ENCODE measurements at places on chromosomes 16 and 17.

GRCh38 chr17:61399131-61400065 is at the start of gene TBX2:
Gene TBX2, plus strand, starts transcription at chr17:61399843. Its CDS starts 334 bp downstream, at chr17:61400177.
- H3K4me3 ChIP-seq, result peak within 1 kb of the TSS; percentile 49
- H3K27ac ChIP-seq, result peak within 1 kb of the TSS; percentile 56
- DNase-seq, result no peak
- H3K4me1 ChIP-seq, result peaks cover 34% of the 10 kb centered on the region

DNA sequence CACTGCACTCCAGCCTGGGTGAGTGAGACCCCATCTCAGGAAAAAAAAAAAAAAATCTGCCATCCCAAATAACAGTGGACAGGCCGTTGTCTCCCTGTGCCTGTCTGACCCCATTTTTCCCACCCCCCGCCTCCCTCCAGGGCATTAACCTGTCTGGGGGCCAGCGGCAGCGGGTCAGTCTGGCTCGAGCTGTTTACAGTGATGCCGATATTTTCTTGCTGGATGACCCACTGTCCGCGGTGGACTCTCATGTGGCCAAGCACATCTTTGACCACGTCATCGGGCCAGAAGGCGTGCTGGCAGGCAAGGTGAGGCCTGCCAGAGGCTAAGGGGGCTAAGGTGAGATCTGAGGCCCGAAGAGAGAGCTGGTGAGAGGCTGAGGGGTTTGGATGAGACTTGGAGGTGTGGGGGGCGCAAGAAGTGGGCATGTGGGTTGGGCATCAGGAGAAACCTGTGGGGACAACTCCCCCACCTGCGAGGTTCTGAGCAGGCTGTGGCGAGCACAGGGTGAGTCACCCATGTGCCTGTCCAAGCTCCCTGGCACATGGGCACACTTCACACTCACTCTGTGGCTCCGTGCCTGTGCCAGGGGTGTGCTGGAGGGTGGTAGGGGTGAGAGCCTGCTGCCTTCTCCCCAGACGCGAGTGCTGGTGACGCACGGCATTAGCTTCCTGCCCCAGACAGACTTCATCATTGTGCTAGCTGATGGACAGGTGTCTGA is 34.7 kb downstream of the ANKRD40 start:
- no peak overlapping the region for H3K4me3 ChIP-seq
- H3K27me3 ChIP-seq, result peaks cover 4% of the 10 kb centered on the region
- H3K4me1 ChIP-seq, result peaks cover 3% of the 10 kb centered on the region
- no peak for DNase-seq
- no peaks in the 10 kb centered on the region for H3K36me3 ChIP-seq

- H3K4me1 ChIP-seq, result peaks cover 7% of the 10 kb centered on the region
- H3K4me3 ChIP-seq, result no peak overlapping the region
- DNase-seq, result no peak
Measured at GRCh38 chr17:58278661-58279015, 2.1 kb downstream of the MPO start.

GRCh38 chr17:4331614-4332013 is 34.9 kb downstream of the UBE2G1 start:
- no peak overlapping the region for H3K4me3 ChIP-seq
- no peaks in the 10 kb centered on the region for H3K27me3 ChIP-seq
- peaks cover 37% of the 10 kb centered on the region for H3K4me1 ChIP-seq
- H3K27ac ChIP-seq, result no peak overlapping the region
- H3K36me3 ChIP-seq, result peaks cover 25% of the 10 kb centered on the region

GRCh38 chr17:83119987-83120864 is 40.8 kb downstream of the METRNL start:
- DNase-seq, result peak; percentile 45
- H3K27ac ChIP-seq, result no peak overlapping the region
- H3K36me3 ChIP-seq, result no peaks in the 10 kb centered on the region
- peaks cover 26% of the 10 kb centered on the region for H3K4me1 ChIP-seq
- H3K4me3 ChIP-seq, result peak overlapping the region; percentile 50

- no peak overlapping the region for H3K27ac ChIP-seq
- DNase-seq, result no peak
- H3K36me3 ChIP-seq, result peaks cover 49% of the 10 kb centered on the region
Measured at GRCh38 chr16:88727871-88728270, 21.6 kb downstream of the CTU2 start.

DNA sequence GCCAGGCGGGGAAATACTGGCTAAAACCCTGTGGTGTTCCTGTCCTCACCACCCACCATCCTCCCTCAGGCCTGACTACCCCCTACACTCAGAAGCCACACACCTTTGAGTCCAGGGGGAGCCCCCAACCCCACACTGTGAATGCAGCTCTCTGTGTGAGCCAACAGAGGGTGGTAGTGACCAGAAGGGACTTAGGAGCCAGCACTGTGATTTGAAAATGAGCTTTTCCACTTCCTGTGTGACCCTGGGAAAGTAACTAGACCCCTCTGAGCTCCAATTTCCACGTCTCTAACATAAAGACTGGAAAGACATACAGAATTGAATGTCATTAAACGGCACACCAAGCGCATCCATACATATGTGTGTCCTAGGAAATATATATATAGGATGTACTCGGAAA is 58.7 kb downstream of the SDK2 start:
- H3K4me3 ChIP-seq, result no peak overlapping the region

GRCh38 chr16:22815863-22816262 is 1.9 kb downstream of the HS3ST2 start:
- peaks cover 29% of the 10 kb centered on the region for H3K27me3 ChIP-seq
- H3K4me1 ChIP-seq, result no peaks in the 10 kb centered on the region
- DNase-seq, result no peak

DNA sequence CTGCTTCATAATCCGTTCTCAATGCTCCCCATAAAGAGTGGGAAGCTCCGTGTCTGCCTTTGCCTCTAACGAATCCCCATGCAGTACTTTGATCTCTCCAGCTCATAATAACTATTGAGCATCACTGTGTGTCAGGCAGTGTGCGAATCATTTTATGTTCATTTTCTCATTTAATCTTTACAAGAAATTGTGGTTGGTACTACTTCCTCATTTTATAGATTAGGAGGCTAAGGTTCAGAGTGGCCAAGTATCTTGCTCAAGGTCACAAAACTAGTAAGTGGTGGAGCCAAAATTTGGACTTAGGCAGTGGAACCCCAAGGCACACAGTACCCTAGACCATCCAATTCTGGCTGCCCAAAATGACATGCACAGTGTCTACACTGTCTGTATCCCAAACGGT is 44.8 kb downstream of the ABCC12 start:
- no peaks in the 10 kb centered on the region for H3K4me1 ChIP-seq
- no peak overlapping the region for H3K4me3 ChIP-seq
- no peak for DNase-seq
- peaks cover 17% of the 10 kb centered on the region for H3K27me3 ChIP-seq
- no peak overlapping the region for H3K27ac ChIP-seq

DNA sequence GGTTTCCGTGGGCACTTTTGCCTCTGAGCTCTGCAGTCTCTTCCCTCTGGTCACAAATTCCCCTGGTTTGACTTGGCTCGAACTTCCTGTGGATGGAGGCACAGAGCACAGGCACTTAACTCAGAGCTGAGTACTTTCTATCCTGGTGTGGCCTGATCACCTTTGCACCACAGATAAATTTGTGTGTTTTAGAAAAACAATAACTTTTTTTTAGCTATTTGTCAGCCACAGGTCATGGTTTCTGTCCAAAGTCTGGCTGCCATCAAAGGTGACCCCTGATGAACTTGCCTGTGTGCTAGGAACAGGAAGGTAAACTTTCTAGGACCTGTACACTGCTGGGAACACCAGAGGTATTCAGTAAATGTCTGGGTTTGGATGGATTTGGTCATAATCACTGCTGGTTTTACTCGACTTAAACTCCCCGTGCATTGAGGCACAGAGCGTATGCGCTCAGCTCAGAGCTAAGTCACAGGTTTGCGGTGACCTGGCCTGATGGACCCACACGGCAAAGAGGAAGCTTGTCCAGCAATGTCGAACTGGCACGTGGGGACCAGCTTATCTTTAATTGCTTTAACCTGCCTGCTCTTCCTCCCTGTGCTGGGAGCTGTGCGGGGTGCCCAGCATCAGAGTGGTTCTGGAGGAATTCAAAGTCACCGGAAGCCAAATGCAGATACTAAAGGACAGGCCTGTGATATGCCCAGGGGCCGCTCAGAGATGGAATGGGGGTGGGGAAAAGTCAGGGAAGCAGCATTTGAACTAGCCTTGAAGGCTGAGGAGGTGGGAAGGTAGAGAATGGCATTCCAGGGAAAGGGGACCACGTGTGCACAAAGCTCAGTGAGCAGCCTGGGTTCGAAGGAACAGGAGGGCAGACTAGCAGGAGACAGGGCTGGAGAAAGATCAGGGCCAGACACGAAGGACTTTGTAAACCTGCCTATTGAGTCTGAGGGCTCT is 12.9 kb downstream of the SLC13A5 start:
- no peak overlapping the region for H3K27ac ChIP-seq
- no peak overlapping the region for H3K4me3 ChIP-seq
- no peaks in the 10 kb centered on the region for H3K27me3 ChIP-seq
- DNase-seq, result no peak

GRCh38 chr16:47061204-47061603 is 82.5 kb downstream of the NETO2 start:
- no peak overlapping the region for H3K4me3 ChIP-seq
- no peak for DNase-seq
- H3K4me1 ChIP-seq, result no peaks in the 10 kb centered on the region

GRCh38 chr17:59451706-59452105 is 113.7 kb upstream of the DHX40 start:
- H3K4me3 ChIP-seq, result no peak overlapping the region
- H3K27me3 ChIP-seq, result peaks cover 2% of the 10 kb centered on the region
- H3K27ac ChIP-seq, result no peak overlapping the region
- no peaks in the 10 kb centered on the region for H3K36me3 ChIP-seq

GRCh38 chr17:8192070-8192815 is 2.3 kb upstream of the BORCS6 start:
- no peaks in the 10 kb centered on the region for H3K27me3 ChIP-seq
- H3K36me3 ChIP-seq, result no peaks in the 10 kb centered on the region
- peak; percentile 79 for DNase-seq
- no peak overlapping the region for H3K27ac ChIP-seq
- H3K4me1 ChIP-seq, result peaks cover 22% of the 10 kb centered on the region

DNA sequence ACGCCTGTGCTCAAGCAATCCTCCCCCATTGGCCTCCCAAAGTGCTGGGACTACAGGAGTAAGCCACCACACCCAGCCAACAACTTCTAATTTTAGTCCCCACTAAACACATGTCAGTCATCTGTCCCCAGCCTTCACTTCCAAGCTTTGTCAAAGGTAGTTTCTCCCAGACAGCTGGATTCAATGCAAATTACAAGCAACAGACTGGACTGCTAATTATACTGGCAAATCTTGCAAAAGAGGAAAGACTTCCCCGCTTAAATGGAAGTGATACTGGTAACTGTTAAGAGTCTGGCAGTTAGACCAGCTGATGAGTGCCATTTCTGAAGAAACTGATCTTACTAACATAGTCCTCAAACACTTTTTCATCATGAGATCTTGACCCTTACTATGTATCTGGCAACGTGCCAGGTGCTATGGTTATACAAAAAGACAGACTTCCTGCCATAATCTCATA is 8.2 kb upstream of the GGA2 start:
- no peak for DNase-seq
- H3K4me3 ChIP-seq, result no peak overlapping the region
- peaks cover 38% of the 10 kb centered on the region for H3K4me1 ChIP-seq
- H3K27ac ChIP-seq, result no peak overlapping the region
- peaks cover 22% of the 10 kb centered on the region for H3K36me3 ChIP-seq

- peaks cover 27% of the 10 kb centered on the region for H3K4me1 ChIP-seq
- peaks cover 22% of the 10 kb centered on the region for H3K27me3 ChIP-seq
- H3K27ac ChIP-seq, result no peak overlapping the region
- no peaks in the 10 kb centered on the region for H3K36me3 ChIP-seq
Measured at GRCh38 chr16:4317532-4318450, 1.9 kb downstream of the GLIS2 start.

- no peak overlapping the region for H3K4me3 ChIP-seq
- no peaks in the 10 kb centered on the region for H3K27me3 ChIP-seq
- DNase-seq, result no peak
- H3K27ac ChIP-seq, result no peak overlapping the region
- H3K36me3 ChIP-seq, result no peaks in the 10 kb centered on the region
- H3K4me1 ChIP-seq, result no peaks in the 10 kb centered on the region
Measured at GRCh38 chr17:72660274-72661115, 432.0 kb downstream of the SLC39A11 start.

- DNase-seq, result peak; percentile 66
- peaks cover 57% of the 10 kb centered on the region for H3K4me1 ChIP-seq
- peak overlapping the region; percentile 87 for H3K27ac ChIP-seq
- H3K36me3 ChIP-seq, result peaks cover 64% of the 10 kb centered on the region
- no peaks in the 10 kb centered on the region for H3K27me3 ChIP-seq
- H3K4me3 ChIP-seq, result peak overlapping the region; percentile 45
Measured at GRCh38 chr17:16419074-16419928, 3.9 kb downstream of the TRPV2 start.

- peak overlapping the region; percentile 47 for H3K27ac ChIP-seq
- DNase-seq, result no peak
- H3K27me3 ChIP-seq, result no peaks in the 10 kb centered on the region
- peak overlapping the region; percentile 52 for H3K4me3 ChIP-seq
- H3K4me1 ChIP-seq, result peaks cover 20% of the 10 kb centered on the region
Measured at GRCh38 chr17:28118362-28118761, 75.9 kb downstream of the NLK start.

GRCh38 chr16:79407461-79408135 is 192.9 kb downstream of the MAF start:
- H3K27ac ChIP-seq, result no peak overlapping the region
- DNase-seq, result no peak
- no peaks in the 10 kb centered on the region for H3K27me3 ChIP-seq
- peaks cover 3% of the 10 kb centered on the region for H3K36me3 ChIP-seq
- H3K4me3 ChIP-seq, result no peak overlapping the region
- peaks cover 10% of the 10 kb centered on the region for H3K4me1 ChIP-seq

DNA sequence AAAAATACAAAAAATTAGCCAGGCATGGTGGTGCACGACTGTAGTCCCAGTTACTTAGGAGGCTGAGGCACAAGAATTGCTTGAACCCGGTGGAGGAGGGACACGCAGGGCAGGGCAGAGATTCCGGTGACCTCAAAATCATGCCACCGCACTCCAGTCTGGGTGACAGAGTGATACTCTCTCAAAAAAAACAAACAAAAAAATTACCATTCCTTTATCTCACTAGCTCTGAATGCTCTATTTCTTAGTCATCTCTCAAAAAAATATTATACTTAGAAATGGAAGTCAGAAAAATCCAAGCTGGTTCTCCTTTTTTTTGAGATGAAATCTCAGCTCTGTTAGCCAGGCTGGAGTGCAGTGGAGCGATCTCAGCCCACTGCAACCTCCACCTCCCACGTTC is 40.8 kb downstream of the SPOP start:
- DNase-seq, result no peak
- H3K27me3 ChIP-seq, result no peaks in the 10 kb centered on the region
- H3K36me3 ChIP-seq, result peaks cover 13% of the 10 kb centered on the region
- no peaks in the 10 kb centered on the region for H3K4me1 ChIP-seq
- no peak overlapping the region for H3K27ac ChIP-seq
- no peak overlapping the region for H3K4me3 ChIP-seq

DNA sequence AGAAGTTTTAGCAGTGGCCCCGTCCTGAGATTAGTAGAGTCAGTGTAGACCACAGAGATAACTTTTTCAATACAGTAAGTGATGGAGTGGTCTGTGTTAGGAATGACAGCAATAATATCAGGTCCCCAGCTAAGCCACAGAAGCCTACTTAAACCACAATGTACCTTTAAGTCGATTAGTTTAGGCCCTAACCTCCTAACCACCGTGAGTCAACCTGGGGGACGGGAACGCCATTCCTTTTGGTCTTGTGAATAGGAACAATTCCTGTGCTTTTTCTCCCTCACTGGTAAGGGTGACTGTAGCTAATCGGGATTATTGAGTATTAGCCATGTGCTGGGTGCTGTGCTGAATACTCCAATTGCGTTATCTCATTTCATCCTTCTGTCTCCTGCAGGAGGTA is 14.0 kb downstream of the YPEL2 start:
- H3K27me3 ChIP-seq, result no peaks in the 10 kb centered on the region
- peaks cover 33% of the 10 kb centered on the region for H3K4me1 ChIP-seq
- no peak overlapping the region for H3K4me3 ChIP-seq
- H3K27ac ChIP-seq, result no peak overlapping the region

- H3K36me3 ChIP-seq, result no peaks in the 10 kb centered on the region
- H3K4me3 ChIP-seq, result no peak overlapping the region
- peaks cover 2% of the 10 kb centered on the region for H3K27me3 ChIP-seq
Measured at GRCh38 chr17:80424878-80425765, 10.2 kb downstream of the ENDOV start.

Data from activated CD4-positive, alpha-beta memory T cell treated with anti-CD3 and anti-CD28 coated beads, Interleukin-2, amount 10 ng/mL, durations not matched to agents 7 days and 5 days (primary cell).